ENCODE measurements at places on chromosomes 3 and 15. TPM values are rescaled to one million over a fixed set of nuclear protein-coding genes. Genes with fewer than 3 reads are reported as not detected.

The SI gene
- not detected for total RNA-seq

The CRYBG3 gene
- total RNA-seq: 4.3 TPM

The CATSPER2 gene
- 9.0 TPM for total RNA-seq

The RPP25 gene
- total RNA-seq: 7.0 TPM

The RBPMS2 gene
- total RNA-seq: not detected

The AAGAB gene
- total RNA-seq: 51.2 TPM

The GP5 gene
- 0.83 TPM for total RNA-seq

The UBE2E2 gene
- total RNA-seq: 23.2 TPM

The PCOLCE2 gene
- total RNA-seq: 1.1 TPM

The IMPG2 gene
- total RNA-seq: 0.14 TPM

The PCSK6 gene
- 2.7 TPM for total RNA-seq

The CMTM7 gene
- 36.1 TPM for total RNA-seq

The KY gene
- total RNA-seq: not detected

The GPR62 gene
- total RNA-seq: not detected

The MCF2L2 gene
- total RNA-seq: 3.7 TPM

The DNASE1L3 gene
- not detected for total RNA-seq

The DCP1A gene
- 32.0 TPM for total RNA-seq

The UROC1 gene
- not detected for total RNA-seq

The SLCO2A1 gene
- total RNA-seq: not detected

The GUCA1C gene
- total RNA-seq: not detected

The CSPG4 gene
- total RNA-seq: not detected

The EBLN2 gene
- 5.0 TPM for total RNA-seq

The EFCC1 gene
- 0.16 TPM for total RNA-seq
